ENCODE measurements at places on chromosomes 6 and 20.

- DNase-seq: no peak
These were observed 33.8 kb downstream of the HDDC2 start for GRCh38 chr6:125267806-125268523.

- DNase-seq: no peak
These were observed 9.2 kb upstream of the KIAA0319 start for GRCh38 chr6:24655215-24655614.

- no peak for DNase-seq
These were observed 3.4 kb upstream of the BHLHE23 start for GRCh38 chr20:63009988-63010769.

DNA sequence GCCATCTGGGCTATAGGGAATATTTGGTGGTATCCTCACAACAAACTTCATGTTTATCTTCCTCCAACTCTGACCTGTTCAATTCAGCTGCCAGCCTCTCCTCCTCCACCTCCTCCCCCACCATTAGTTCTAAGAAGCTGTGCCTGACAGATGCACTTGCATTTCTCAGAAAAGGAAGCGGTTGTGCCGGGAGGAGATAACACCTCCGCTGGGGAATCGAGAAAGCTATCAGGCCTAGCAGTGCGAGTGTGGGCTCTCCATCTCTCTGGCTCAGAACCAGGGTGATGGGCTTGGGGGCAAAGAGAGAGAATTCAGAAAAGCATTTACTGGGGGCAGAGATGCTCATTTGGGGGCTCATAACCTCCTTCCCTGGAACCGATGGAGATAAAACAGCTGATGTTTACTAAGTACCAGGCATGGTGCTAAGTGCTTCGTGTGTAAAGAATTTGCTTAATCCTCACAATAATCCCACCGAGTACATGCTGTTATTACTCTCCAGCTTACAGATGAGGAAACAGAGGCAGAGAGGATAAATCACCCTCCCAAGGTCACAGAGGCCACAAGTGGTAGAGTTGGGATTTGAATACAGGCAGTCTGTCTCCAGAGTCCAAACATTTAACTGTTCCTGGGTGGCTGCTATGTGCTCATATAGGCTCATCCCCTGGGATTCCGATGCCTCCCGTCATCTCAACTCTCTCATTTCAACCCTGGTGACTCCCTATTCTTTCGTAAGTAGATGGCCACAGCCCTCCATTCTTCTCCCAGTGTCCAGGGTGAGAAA, 38.3 kb downstream of the COX4I2 start:
- peak; percentile 37 for DNase-seq

DNA sequence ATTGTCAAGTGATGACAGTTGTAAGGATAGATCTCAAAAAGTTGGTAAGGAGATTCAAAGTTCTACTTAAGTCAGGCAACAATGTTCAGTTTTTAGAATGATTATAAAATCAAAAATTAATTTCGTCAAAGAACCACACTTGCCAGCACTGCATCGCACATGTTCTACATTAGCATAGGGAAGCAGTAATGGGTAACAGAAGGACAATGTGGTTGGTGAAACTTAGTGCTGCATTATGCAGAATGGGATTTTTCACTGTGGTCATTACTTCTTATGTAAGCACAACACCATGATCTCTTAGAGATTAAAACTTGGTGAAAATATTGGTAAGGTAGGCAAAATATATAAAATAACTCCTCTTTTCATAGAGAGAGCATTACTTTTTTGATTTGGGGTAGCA, 173.7 kb upstream of the THEMIS start:
- no peak for DNase-seq

DNA sequence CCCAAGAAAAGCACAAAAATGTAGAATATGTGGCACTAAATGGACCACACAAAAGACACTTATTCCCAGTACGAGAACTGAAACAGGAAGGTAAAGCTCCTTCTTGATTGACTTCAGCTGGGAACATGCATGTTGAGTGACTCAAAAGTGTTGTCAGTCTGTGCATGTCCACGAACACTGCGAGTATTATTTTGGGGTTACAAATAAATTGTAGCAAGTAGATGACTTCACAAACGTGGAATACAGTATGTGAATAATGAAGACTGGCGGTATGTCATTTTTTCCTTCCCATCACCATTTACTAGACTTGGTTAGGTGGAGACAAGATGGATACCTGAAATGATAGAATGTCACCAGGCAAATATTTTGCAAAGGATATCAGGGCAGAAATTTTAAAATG, 45.4 kb downstream of the L3MBTL3 start:
- no peak for DNase-seq

DNA sequence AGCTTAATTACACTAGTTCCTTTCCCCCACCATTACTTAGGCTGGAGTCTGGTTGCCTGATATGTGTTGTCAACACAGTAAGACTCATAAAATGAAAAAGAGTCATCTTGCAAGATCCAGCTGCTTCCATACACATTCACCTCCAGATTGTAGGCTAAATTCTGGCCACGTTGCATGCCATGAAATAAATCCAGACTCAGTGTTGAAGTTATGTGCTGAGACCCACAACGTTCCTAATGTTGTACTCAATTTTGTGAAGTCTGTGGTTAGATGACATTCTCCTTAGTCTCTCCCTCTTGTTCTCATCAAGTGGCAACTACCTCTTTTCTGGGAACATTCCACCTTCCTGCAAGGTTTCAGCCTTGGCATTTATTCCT, 212.3 kb downstream of the LMBRD1 start:
- DNase-seq: peak; percentile 16

DNA sequence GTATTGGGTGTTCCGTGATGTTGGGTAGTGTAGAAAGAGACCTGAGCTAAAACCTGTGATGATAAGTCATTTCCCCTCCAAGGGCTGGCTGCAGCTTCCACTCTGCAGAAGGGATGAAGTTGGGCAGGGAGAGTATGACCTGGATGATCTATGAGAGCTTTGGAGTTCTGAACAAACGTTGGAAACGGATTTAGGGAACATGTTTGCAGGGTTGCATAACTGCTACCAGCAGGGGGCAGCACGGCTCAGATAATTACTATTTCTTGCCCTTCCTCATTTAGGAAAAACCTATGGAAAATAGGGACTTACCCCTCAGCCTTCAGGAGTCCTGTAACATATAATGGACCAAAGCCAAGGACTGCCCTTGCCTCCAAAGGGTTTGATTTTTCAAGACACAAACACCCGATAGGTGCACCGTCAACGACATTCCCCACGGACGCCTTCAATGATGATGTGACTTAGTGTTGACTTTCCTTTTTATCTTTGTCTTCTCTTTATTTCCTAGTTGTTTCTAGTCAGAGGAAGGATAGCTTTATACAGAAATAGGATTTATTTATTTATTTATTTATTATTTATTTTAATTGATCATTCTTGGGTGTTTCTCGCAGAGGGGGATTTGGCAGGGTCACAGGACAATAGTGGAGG, 164.9 kb upstream of the SASH1 start:
- DNase-seq: peak; percentile 67

DNA sequence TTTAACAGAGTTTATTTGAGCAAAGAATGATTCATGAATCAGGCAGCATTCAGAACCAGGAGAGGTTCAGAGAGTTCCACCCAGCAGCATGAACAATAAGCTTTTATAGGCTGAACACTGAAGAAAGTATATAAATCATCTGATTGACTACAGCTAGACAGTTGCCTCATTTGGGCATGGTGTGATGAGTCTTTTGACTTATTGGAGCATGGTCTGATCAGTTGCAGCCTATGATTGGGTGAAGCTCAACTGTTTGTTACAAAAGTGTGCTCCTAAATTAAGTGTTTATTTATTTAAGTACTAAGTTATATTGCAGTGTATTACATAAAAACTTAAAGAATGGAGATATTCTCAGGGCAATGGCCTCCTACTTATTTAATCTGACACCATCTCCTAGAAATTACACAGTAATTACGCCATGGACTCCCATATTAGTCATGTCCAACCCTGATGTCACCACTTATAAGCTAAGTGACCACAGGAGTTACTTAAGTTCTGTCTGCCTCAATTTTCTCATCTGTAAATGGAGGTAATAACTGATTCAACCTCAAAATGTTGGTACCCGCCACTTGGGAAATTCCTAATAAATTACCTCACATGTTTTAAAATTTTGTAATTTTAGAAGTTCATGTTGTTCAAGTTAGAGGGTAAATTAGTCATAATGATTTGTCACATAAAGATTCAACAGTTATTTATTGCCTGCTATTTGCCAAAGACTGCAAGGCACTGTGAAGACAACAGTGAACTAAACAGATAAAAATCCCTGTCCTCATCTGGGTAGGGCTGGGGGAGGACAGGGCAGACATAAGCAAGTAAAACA, 15.2 kb upstream of the ROS1 start:
- DNase-seq: peak; percentile 99

DNA sequence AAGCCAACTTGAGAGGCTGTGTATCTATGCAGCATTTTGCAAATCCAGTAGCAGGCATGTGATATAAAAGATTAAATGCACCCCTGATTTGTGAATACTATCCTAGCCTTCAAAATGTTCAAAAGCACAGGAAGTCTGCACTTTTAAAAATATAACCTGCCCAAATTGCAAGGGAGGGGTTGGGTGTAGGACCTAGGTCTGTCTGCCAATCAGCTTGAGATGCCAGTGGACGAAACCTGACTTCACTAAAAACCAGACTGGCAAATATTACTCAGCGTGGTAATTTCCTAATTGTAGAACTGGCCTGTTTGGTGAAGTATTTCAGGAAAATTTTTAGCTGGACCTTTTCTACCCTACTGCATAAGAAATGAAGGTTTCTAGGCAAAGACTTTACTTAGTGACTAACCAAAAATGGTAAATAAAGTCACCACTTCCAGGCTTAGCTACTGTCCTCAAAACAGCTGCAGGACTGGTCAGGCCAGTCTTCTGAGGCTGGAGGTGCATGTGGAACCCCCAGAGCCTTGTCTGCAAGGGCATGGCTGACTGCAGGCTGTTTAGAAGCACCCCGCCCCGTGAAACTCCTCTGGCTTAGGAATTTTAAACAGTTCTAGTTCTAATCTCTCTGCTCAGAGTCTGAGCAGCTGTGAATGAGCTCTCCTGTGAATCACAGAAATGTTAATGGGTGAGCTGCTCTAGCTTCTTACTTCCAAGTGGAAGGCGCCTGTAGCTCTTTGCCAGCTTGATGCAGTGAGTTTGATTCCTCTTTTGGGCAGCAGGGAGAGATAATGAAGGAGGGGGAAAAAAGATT, 104.4 kb upstream of the ESR1 start:
- no peak for DNase-seq

DNA sequence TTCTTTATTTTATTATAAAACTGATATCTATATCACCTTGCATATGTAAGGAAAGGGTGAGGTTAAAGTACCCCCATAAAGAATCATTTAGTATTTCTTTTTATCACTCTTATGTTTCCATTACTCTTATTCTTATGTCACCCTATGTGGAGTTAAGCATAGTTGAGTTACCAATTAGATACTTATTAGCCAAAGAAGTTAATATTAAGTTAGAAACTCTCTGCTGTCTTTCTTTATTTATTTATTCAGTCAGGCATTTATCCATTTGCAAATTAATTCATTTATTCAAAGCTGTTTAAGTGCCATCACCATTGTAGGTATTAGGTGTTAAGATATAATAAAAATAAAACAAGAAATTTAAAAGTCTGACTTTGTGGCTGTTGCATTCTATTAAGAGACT, 1279.1 kb upstream of the CITED2 start:
- no peak for DNase-seq

GRCh38 chr6:118812970-118813369, 81.0 kb upstream of the ASF1A start:
- peak; percentile 31 for DNase-seq

DNA sequence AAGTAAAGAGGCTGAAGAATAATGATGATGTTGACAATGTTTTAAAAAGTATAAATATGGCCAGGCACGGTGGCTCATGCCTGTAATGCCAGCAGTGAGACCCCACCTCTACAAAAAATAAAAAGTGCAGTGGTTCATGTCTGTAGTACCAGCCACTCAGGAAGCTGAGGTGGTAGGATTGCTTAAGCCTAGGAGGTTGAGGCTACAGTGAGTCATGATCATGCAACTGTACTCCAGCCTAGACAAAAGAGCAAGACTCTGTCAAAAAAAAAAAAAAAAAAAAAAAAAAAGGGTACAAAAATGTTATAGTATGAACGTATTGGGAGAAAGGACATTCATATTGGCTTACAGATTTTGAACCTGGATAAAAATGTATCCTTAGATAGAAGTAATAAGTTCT, 543.1 kb upstream of the IRAK1BP1 start:
- no peak for DNase-seq

GRCh38 chr20:48904566-48905296, 16.8 kb upstream of the ARFGEF2 start:
- DNase-seq: peak; percentile 67

- no peak for DNase-seq
These were observed 21.0 kb upstream of the RNF24 start for GRCh38 chr20:4036351-4036750.

- peak; percentile 87 for DNase-seq
These were observed 39.8 kb upstream of the ARHGAP18 start for GRCh38 chr6:129749749-129750120.

- no peak for DNase-seq
These were observed 43.8 kb downstream of the RALGAPA2 start for GRCh38 chr20:20668639-20669038.

GRCh38 chr6:170130771-170131241, 160.1 kb downstream of the DLL1 start:
- no peak for DNase-seq

- DNase-seq: no peak
These were observed 5.7 kb downstream of the BCL2L1 start for GRCh38 chr20:31716818-31717477.

GRCh38 chr6:46244670-46245069, 73.9 kb upstream of the ENPP5 start:
- no peak for DNase-seq

GRCh38 chr20:41734506-41734945, 116.3 kb upstream of the CHD6 start:
- DNase-seq: peak; percentile 45

DNA sequence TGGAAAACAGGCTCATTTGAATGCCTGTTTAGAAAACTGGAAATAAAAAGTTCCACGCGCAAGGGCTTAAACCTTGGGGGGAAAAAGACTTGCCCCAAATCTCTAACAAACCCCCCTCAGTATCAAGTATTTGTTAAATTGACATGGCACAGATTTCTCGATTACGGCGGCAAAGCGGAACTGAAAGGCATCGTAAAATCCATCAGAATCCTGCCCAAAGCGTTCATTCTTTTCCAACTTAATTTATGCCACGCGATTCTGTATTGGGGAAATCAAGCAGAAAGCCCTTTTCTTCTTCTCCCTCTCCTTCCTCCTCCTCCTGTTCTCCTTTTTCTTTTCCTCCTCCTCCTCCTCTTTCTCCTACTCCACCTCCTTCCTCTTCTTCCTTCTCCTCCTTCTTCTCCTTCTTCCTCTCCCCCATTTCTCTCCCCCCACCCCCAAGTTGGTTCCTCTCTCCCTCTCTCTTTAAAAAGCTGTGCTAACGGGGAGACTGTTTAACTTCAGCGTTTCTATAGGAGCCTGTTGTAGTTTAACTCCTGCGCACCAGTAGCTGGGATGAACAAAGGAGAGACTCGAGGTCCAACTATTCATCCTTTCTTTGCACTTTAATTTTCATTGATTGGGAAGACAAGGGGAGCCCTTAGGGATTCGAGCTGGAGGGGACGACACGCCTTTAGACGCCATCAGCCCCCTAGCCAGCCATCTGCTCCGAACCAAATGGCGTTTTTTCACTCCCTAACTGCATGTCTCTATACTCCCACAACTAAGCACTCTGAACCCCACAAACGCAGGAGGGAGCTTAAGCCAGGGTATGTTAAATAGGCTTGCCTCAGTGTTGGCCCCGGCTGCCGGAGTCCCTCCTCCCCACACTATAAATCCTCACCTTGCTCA, 2.7 kb upstream of the DLL1 start:
- DNase-seq: no peak

- peak; percentile 7 for DNase-seq
These were observed 3.5 kb upstream of the NT5DC1 start for GRCh38 chr6:116096979-116097816.
